ENCODE measurements at places on chromosomes 2 and 18.

DNA sequence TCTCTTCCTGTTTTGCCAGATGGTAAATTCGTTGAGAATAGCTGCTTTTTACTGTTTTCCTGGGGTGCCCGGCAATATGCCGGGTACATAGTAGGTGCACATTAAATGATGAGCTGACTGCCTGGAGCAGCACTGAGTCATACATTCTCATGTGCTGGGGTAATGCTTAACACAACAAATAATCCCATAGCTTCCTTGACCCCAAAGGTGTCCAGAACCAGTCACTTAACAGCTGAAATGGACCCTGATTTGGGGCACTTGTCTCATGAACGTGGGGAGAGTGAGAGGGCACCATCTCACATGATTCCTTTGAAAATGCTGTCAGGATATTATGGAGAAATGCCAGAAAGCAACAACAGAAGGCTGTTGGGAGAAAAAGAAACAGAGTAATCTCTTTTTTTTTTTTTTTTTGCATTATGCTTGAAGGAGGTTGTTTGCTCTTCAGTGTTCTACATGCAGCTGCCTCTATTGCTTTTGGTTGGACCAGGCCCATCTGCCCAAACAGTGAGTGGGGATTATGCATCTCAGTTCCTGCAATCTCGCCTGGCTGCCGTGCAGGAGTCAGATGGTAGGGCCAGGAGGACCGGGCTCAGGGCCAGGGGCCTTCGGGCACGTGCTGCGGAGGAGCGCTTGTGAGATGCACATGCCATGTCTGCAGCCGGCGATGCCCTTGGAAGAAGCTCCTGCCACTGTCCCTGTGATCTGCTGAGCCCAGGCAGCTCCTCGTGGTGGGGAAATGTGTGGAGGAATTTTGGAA lies 162.1 kb downstream of the SH3RF3 start:
- no peak for DNase-seq

DNA sequence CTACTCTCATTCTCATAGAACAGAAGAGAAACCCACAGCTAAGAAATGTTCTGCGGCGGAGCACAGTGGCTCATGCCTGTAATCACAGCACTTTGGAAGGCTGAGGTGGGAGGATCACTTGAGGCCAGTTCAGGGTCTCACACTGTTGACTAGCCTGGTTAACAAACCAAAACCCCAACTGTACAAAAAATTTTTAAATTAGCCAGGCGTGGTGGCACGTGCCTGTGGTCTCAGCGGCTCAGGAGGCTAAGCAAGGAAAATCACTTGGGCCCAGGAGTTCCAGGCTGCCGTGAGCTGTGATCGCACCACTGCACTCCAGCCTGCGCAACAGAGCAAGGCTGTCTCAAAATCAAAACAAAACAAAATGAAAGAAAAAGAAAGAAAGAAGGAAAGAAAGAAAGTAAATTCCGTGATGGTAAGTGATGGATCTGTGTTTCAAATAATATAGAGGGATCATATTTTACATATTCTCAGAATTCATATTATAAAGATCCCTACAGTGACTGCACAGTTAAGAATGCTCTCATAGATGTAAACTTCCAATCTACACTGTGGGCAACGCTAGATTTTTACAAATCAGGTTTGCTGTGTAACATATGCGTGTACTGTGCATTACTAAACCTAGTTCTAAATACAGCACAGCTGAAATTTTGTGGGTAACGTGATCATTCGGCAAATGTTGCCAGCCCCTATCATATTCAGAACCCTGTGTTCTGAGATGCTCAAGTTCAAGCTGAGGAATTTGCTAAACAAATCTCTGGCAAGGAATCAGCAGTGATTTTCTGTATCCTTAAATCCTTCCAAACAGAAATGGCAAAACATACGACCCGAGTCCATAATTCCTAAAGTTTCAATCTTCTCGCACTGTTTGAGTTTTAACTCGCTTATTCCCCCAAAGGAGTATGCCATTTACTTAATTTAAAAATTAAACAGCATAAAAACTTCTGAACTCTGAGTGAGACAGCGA lies 1.2 kb upstream of the RAB12 start:
- no peak for DNase-seq

- DNase-seq, result no peak
Measured at GRCh38 chr2:138125306-138126288, 161.3 kb downstream of the HNMT start.

- DNase-seq, result no peak
Measured at GRCh38 chr18:10354241-10354811, 100.1 kb upstream of the APCDD1 start.

Measured in stimulated activated CD8-positive, alpha-beta memory T cell treated with anti-CD3 and anti-CD28 coated beads, Interleukin-4, amount 100 ng/mL, for 1 hour (primary cell).